ENCODE measurements at places on chromosomes 16 and 17. TPM values are rescaled to one million over a fixed set of nuclear protein-coding genes. Genes with fewer than 3 reads are reported as not detected.

TBX2 gene
- polyA plus RNA-seq = 4.3 TPM

MYH1 gene
- 0.03 TPM for polyA plus RNA-seq

ADAM11 gene
- polyA plus RNA-seq = 0.62 TPM

ALOXE3 gene
- polyA plus RNA-seq = not detected

KCNJ18 gene
- polyA plus RNA-seq = not detected

All from small intestine (tissue), 16 donors.